ENCODE measurements at places on chromosomes 1 and 21.

GRCh38 chr1:228455715-228456114 lies 31.5 kb upstream of the RNF187 start:
- no peak for DNase-seq

DNA sequence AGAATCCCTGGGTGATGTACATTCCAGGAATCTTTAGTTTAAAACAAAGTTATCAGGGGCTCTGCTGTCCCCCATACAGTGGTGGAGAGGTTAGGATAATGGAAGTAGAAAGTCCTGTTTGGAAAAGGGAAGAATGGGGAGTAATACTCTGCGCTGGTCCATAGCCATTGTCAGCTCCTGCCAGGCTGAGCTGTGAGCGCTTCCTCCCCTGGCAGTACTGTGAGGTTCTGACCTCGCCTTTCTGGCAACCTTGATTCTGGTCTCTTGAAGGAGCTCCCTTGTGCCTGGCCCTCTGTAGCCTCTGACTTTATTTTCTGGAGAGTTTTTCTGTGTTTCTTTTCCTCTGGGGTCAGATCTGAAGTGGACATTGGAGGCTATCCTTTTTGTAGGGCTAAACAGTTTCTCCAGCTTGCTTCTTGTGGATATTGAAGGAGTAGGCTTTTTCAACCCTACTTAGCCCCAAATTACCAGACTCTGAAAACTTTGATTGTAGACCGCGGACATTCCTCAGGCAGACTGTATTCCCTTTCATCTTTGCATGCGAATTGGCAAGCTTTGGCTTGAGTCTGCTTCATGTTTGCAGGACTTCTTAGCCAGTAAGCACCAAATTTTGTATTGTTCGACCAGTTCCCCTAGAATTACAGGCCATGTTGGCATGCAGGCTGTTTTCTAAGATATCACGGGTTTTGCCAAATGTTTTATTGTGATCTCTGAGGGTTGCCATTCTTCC lies 13.8 kb downstream of the UBE4B start:
- no peak for DNase-seq

DNA sequence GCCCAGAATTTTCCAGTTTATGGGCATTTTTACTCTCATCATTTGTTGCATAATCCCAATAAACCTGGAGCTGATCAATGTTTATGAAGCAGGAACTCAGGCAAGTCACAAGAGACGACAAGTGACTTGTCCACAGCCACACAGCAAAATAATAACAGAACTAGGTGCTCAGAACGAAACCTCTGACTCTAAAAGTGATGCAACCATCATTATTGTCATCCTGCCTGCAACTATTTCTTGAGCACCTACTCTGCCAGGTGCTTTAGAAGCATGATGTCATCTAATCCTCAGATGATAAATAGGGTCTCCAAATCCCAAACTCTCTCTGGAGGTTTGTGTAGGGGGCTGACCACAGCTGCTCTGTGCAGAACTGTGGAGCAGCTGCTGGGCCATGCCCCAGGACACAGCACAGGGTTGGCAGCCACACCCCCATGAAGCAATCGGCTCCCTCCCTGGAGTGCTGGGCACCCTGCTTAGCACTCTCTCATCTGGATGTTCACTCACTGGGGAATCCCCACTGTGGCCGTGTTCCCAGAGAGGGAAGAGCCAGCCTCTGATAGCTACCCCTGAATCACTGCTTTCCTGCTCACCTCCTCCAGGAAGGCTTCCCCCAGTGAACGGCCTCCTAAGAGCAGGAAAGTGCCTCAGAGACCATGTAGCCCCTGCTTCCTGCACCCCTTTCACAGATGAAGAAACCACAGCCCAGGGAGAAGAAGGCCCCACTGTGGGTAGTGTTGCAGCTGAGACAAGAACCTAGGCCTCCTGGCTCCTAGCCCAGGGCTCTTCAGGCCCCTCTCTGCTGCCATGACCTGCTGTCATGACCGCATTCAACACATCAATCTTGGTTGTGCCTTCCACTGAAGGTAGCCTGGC lies 2.1 kb downstream of the TTC22 start:
- DNase-seq, result no peak

- no peak for DNase-seq
These were observed 648 bp downstream of the FAM76A start for GRCh38 chr1:27726173-27727044.

GRCh38 chr1:104797982-104798381 lies 1048.3 kb downstream of the AMY1C start:
- no peak for DNase-seq

GRCh38 chr1:76035053-76035452 lies 39.5 kb upstream of the ST6GALNAC3 start:
- no peak for DNase-seq

GRCh38 chr1:242435200-242435599 lies 89.3 kb downstream of the PLD5 start:
- DNase-seq, result no peak

GRCh38 chr1:15969321-15969880 lies 6.5 kb downstream of the ZBTB17 start:
- DNase-seq, result no peak

- DNase-seq, result no peak
These were observed 66.6 kb downstream of the SCMH1 start for GRCh38 chr1:41175546-41175945.

- DNase-seq, result no peak
These were observed 414 bp downstream of the GUCA2B start for GRCh38 chr1:42153624-42154023.

DNA sequence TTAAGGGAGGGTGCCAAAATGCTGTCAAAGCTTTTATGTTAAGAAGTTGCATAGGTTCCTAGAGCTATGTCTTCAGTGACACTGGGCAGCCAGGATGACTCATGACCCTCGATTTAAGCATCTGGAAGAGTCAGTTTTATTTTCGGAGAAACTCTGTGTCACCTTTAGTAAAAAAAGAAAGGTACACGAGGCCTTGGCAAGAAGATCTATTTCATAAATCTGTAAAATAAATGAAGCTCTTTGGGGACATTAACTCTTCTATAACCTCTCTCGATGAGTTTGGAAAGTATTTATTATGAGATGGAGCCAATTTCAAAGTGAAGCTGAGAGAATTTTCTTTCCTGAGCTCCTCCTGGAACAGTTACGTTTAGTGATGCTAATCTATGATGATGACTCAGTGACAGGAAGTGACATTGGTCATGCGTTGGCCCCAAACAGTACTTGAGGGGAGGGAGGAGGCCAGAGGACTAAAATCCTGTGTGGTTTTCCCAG lies 156.5 kb downstream of the HLX start:
- no peak for DNase-seq

DNA sequence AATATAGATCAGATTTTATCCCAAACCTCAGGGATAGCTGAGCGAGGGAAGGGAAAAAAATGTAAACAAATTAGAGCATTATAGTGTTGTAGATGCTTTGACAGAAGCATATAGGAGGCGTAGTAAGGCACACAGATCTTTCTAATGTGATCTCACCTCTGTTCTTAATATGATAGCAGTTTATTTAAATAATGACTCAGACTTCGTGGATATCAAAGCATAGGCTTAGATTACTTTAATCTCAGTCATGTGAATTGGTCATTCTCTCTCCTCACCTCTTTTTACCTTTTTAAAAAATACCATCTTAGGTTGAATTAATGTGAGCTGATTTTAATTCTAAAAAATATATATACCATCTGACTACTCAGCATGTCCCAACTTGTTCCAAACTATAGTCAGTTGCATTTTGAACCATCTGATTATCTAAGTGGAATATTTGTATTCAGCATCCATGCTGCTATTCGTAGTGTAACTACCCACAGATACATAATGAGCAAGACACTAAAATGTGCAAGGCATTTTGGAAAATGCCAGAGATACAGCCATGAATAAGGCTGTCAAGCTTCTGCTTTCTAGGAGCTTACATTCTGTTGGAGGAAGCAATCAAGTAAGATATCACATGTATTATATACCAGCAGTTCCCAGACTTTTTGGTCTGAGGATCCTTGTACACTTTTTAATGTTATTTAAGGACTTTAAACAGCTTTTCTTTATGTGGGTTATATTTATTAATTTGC lies 76.7 kb downstream of the OSBPL9 start:
- no peak for DNase-seq

- no peak for DNase-seq
These were observed 62.0 kb upstream of the ST6GALNAC3 start for GRCh38 chr1:76012341-76013205.

DNA sequence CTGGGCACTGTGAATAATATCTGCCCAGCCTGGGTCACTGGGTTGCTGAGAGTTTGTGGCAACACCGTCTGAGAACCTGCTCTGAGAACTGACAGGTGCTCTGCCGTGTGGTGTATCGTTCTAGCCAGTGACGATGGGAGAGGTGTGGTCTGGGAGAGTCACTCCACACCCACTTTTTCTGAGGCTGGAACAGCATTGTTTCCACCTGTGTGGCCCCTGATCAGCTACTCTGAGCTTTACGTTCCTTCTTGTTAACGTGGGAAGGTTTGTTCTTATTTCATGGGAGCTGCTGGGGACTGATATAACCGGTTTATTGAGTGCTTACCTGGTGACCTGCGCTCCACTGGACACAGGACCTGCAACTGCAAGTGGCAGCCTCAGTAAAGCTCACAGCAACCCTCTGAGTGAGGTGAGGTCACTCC lies 34.8 kb upstream of the TENT5C start:
- peak; percentile 8 for DNase-seq

DNA sequence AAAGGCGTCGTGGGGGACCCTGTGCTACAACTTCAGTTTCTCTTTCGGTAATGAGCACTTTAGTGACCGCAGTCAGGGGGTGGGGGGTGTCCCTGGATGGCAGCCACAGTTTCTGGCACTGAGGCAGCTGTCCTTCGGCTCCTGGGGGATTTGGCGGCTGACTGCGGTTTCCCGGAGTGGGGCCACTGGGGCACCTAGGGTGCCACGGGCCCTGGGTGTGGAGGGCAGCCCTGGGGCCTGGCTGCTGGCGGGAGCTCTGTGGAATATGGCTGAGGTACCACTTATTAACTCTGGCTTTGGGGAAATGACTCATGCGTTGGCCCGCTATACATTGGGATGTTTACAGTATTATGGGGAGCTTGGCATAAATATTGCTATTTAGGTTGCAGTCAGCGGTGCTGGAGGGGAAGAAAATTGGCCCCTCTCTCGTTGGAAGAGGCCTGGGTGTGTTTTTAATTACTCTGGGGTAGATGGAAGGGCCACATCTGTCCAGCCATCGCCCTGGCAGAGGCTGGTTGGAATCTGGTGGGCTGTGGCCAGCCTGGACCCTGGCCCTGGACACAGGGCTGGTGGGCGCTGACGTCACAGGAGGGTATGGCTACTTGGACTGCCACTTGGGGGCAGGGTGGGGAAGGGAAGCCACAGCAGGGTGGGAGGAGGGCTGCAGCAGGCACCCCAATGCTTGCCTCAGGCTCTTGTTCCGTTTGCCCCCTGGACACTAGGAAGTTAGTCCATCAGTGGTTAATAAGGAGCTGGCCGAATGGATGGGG lies 2.0 kb downstream of the EPHB2 start:
- no peak for DNase-seq
